Naive thymus-derived CD8-positive, alpha-beta T cell (primary cell): ENCODE measurements at places on chromosomes 16 and 17. TPM values are rescaled to one million over a fixed set of nuclear protein-coding genes. Genes with fewer than 3 reads are reported as not detected.
A peak's percentile ranks its signal among the peaks of the same experiment; 100 is the strongest.

DNA sequence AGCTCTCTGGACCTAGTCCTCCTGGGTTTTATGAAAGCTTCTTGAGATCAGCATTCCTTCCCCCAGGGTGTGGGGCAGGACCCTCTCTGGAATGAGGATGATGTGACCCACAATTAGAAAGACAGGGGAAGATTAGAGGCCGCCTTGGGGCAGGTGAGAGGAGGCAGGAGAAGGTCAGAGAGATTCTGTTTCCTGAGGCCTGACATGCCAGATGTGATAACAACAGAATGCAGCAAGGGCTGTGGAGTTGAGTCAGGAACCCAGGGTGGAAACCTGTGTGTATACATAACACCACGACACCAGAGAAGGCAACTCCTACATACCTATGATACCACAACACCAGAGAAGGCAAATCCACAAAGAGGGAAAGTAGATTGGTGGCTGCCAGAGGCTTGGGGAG is 5.4 kb upstream of the SLC5A10 start:
- DNase-seq: no peak

GRCh38 chr16:30524575-30525568 is 1.5 kb downstream of the ZNF768 start:
- no peak for DNase-seq

- DNase-seq: no peak
Measured at GRCh38 chr17:36511216-36511615, 23.5 kb downstream of the MYO19 start.

- DNase-seq: no peak
Measured at GRCh38 chr16:20940871-20941635, 40.5 kb downstream of the LYRM1 start.

- DNase-seq: peak; percentile 69
Measured at GRCh38 chr17:1487939-1488825, 4.3 kb downstream of the MYO1C start.

DNA sequence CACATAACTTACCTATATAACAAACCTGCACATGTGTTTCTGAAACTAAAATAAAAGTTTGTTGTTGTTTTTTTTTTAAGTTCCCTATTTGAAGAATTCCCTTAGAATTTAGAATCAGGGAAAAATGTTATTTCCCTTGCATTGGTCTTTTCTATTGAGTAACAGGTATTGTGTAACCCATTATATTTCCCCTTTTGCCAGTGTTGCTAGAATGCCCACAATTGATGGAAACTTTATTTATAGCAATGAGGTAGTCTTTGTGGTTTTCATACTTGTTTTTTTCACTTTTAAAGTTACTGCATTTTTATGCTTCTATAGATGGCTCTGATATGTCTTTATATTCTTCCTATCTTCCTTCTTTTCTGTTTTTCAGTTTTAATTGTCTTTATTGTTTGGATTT is 3.9 kb downstream of the NLRP1 start:
- DNase-seq: no peak

DNA sequence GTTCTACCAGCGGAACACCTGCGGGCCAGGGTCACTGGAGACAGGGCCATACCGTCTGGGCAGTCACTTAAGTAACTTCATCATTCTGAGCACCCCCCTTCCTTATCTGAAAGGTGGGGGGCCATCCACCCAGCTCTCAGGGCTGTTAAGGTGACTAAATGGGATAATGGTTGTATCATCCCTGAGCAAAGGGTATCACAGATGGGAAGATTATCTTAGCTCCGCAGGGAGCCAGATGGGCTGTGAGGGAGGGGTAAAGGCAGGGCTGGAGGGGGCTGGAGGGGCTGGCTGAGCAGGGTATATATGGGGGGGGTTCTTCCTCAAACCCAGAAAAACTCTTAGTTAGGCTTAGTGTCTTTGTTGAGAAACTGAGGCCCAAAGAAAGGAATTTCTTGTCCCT is 2.9 kb upstream of the CACNA1G start:
- DNase-seq: no peak

GRCh38 chr17:63364944-63365343 is 81.2 kb downstream of the CYB561 start:
- no peak for DNase-seq

DNA sequence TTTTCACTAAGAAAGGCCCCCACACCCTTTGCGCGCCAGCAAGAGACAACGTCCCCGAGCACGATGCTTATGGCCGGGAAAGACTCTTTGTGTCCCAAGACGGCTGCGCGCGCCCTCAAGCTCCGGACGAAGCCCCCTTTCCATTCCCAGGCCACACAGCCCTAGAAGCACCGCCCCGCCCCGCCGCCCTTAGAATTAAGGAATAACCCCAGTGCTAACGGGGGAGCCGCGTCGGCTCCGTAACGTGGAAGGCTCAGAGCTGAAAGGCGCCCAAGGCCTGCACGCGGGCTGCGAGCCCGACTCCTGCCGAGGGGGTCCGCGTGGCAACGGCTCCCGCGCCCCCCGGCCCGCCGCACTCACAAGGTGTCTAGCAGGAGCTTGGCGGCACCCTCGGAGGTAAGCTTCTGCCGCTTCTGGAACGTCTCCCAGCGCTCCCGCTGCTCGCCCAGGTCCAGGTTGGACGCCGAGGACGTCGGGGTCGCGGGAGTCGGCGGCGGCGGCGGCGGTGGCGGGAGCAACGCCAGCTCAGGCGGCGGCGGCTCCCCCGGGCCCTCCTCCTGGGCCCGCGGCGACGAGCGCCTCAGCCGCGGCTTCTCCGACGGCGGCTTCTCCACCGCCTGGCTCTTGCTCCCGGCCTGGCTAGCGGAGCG is 477 bp downstream of the CENPV start:
- peak; percentile 66 for DNase-seq

- DNase-seq: no peak
Measured at GRCh38 chr17:73308017-73308823, 3.6 kb downstream of the CDC42EP4 start.

DNA sequence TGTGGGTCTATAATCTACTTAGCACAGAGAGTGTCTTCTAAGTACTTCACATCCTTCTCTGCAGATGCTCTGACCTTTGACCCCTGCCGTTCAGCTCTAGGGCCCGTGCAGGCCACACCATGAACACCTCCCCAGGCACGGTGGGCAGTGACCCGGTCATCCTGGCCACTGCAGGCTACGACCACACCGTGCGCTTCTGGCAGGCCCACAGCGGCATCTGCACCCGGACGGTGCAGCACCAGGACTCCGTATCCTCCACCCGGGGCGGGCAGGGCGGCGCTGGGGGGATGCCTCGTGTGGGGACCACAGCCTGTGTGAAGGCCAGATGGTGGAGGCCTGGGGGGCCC is 686 bp downstream of the MLST8 start:
- no peak for DNase-seq

GRCh38 chr17:76753061-76753961 is 15.4 kb downstream of the MFSD11 start:
- DNase-seq: peak; percentile 57

DNA sequence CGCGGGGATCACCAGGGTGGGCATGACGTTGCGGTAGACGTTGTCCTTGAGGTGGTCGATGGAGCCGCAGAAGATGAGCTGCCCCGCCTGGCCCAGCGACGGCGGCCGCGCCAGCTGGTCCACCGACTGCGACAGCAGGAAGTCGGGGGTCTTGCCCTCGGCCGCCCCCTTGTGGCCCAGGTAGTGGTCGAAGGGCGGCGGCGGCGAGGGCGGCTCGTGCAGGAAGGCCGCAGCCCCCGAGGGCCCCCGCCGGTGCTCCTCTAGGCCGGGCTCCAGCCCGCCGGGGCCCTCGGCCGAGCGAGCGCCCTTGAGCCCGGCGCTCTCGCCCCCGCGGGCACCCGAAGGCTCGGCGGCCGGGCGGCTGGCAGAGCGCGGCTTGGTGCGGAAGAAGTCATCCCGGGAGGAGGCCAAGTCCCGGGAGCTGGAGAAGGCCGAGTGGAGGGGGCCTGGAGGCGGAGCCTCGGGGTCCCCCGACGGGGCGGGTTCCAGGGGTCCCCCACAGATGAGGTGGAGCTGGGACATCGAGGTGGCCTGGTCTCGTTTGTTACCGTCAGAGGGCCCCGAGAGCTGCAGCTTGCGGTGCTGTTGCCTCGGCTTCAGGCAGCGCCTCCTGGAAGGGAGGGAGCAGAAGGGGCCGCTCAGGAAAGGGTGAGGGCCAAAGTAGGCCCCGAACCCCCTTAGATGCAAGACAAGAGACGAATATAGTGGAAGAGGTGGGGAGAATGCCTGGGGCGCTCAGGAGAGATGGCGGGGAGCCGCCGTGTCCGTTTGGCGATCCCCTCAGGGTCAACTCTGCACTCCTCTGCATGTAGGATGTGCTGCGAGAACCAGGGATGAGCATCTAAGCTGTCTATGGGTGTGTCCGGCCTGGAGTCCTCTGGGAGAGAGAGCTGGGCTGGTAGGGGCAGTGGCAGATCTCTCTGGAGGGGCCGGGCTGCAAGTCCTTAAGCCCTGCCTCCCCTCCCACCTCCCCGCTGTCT is 8.8 kb downstream of the FAM171A2 start:
- DNase-seq: peak; percentile 68

GRCh38 chr17:15981208-15981607 is 18.3 kb downstream of the ZSWIM7 start:
- DNase-seq: no peak

- DNase-seq: no peak
Measured at GRCh38 chr16:11738742-11739544, 3.7 kb downstream of the TXNDC11 start.

- no peak for DNase-seq
Measured at GRCh38 chr17:73535746-73536145, 108.5 kb downstream of the SDK2 start.

DNA sequence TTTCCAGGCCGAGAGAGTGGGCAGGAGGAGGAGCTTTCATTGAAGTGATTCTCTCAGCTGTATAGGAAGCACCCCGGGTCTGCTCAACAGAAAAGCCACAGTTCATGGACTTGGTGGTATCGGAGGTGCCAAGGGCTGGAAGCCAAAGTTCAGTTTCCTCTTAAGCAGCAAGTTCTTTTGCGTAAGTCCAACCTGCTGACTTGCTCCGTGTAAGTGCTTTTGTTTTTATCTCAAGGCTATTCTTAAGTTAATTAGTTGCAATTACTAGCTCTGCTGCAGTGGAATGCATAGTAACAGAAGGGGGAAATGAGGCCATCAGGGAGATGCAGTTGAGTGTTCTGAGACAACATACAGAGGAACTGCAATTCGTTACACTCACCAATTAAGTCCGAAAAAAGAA is 44.6 kb downstream of the SMIM36 start:
- DNase-seq: no peak

GRCh38 chr16:13507530-13507929 is 412.4 kb upstream of the ERCC4 start:
- no peak for DNase-seq

DNA sequence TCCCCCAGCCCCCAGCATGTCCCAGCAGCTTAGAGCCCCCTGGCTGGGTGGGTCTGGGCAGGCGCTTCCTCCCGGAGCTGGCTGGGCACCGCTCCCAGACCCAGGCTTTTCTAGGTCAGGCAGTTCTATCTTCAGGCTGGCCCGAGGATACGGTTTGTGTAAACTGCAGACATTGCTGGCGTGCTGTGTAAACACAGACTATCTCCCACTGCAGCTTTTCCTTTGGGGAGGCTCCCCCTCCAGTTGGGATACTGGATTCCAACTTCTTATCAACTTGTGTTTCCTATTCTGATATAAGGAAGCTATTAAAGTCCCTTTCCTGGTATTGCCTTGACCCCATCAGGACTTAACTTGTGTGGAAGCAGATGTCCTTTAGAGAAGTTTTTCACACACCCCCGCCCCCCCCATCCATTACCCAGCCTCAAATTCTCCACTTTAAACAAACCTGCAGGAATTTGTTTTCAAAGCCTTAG is 18.3 kb upstream of the GNA13 start:
- no peak for DNase-seq

DNA sequence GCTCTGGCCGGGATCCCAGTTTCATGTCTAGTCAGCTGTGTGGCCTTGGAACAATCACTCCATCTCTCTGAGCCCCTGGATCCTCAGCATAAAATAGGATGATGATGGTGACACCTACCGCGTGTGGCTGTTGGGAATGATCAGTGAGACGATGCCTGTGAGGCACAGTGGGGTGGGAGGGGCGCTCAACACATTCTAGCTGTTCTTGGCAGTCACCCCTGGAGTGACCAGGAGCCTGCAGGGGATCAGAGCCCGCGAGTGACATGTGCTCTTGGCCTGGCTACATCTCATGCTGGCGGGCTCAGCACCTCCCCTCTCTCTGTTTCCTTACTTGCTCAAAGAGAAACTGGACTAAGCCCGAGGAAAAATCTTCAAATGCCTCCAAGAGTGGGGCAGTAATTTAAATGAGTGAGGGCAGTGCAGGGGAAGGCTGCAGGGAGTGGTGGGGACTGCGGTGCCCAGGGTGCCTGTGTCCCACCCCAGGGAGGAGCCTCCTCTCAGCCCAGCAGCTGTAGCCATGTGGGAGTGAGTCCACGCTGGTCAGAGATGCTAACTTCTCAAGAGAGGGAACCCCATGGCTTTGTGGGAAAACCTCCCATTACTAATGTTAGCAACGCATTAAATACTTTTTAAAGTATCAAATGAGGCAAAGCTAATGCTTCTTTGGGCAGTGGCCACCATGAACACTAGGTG is 23.1 kb upstream of the DOK4 start:
- no peak for DNase-seq

- DNase-seq: no peak
Measured at GRCh38 chr17:81084680-81085419, 49.9 kb downstream of the BAIAP2 start.

DNA sequence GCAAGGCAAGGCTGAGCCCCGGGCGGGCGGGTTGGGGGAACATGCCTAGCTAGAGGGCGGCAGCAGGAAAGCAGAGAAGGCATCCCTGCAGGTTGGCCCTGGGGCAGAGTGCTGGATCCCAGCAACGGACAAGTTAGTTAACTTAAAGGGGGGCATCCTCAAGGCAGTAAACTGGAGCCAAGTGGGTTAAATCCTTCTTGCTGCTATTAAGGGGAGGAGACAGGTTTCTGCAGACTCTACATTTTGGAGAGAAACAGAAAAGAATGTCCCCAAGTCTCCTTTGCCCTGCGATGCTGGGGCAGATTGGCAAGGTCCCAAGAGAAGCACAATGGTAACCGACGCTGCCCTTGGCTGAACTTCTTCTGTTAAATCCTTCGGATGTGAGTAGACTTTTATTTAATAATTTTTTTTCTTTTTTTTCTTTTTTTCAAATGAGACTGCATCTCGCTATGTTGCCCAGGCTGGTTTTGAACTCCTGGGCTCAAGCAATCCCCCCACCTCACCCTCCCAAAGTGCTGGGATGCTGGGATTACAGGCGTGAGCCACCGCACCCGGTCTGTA is 14.0 kb downstream of the ATP5PD start:
- DNase-seq: no peak

GRCh38 chr17:42817866-42818265 is 6.2 kb downstream of the BECN1 start:
- DNase-seq: no peak

- no peak for DNase-seq
Measured at GRCh38 chr17:80447790-80448189, 28.6 kb downstream of the NPTX1 start.

Gene PTX4
- not detected for polyA plus RNA-seq

Gene PRR35
- not detected for polyA plus RNA-seq

Gene MYBBP1A
- polyA plus RNA-seq: 45.7 TPM

Gene CD300LB
- not detected for polyA plus RNA-seq

Gene FDXR
- 3.9 TPM for polyA plus RNA-seq

Gene MMP15
- polyA plus RNA-seq: 0.06 TPM

Gene MGRN1
- polyA plus RNA-seq: 5.8 TPM

Gene PPL
- polyA plus RNA-seq: not detected

Gene GINS3
- polyA plus RNA-seq: 1.0 TPM

Gene KRTAP17-1
- polyA plus RNA-seq: not detected

Gene KRT32
- polyA plus RNA-seq: not detected

Gene OTOA
- not detected for polyA plus RNA-seq

Gene KRTAP4-3
- not detected for polyA plus RNA-seq

Gene KRT20
- not detected for polyA plus RNA-seq

Gene MPP3
- polyA plus RNA-seq: not detected

Gene ENGASE
- polyA plus RNA-seq: 3.9 TPM
